ENCODE measurements at places on chromosomes 5 and 9.

DNA sequence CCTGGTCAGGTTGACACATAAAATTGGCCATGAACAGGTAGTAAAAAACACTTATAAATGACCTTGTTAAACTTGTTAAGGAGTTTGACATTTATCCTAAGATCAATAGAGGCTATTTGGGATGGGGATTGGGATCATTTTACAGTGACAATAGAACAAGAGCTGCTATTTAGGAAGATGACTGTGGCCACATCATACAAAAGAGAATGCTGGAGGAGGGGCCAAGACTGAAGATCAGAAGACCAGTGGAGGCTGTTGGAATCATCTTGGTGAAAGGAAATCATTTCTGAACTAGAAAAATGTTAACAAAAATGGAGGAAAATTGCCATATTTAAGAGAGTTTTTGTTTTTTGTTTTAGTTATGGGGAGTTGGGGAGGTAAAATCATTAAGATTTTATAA lies 304.8 kb upstream of the TLE4 start:
- no peak for DNase-seq

DNA sequence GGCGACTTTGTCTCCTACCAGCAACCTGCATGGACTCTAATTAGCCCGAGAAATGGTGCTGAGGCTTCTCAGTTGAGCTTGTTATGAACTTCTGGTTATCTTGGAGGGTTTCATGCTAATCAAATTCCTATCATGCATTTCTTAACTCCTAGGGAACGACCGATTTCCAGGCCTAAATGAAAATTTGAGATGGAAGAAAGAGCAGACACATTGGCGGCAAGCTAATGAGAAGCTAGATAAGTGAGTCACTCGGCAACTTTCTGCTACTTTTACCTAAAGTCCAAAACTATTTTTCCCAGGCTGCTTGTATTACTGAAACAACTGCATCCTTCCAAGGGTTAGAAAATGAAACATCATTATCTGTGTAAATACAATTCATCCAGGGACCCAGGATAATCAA lies 207.2 kb downstream of the DOCK8 start:
- no peak for DNase-seq

DNA sequence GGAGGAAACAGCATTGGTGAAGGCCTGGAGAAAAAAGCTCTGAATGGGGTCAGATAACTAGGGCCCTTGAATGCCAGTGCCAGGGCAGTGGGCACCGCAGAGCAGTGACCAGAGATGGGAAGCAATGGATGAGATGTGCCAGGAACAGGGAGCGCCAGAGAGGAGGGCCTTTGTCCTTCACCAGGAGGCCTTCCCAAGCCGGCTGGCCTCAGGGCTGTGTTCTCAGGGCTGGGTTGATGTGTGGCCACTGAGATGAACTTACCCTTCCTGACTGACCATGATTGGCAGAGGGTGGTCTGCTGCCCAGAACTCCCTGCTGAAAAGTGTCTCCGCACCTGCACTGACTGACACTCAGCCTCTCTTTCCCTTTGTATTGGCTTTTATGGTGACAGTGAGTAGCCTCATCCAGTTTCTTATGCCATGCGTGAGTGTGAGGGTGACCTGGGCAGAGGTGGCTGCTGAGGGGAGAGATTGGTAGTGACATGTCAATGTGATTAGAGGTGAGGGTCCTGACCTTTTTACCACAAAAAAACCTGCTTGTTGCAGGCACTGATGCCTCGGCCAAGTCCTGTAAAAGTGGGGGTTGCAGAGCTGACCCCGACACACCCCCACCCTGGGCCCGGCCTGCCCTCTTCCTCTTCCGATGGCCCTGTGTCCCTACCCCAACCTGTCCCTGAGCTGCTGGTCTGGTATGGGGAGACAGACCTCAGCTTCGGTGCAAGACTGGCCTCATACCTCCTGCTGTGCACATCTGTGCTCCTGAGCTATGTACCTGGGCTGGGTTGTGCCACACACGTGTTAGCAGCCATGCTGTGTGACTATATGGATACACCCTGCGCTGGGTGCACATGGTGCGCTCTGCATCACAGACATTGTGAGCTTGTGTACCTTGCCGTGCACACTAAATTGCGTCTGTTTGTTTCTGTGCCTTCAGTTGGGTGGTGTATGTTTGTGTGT lies 57.1 kb upstream of the PSD2 start:
- DNase-seq, result no peak

GRCh38 chr9:80994892-80995291 lies 694.5 kb downstream of the TLE1 start:
- DNase-seq, result no peak

DNA sequence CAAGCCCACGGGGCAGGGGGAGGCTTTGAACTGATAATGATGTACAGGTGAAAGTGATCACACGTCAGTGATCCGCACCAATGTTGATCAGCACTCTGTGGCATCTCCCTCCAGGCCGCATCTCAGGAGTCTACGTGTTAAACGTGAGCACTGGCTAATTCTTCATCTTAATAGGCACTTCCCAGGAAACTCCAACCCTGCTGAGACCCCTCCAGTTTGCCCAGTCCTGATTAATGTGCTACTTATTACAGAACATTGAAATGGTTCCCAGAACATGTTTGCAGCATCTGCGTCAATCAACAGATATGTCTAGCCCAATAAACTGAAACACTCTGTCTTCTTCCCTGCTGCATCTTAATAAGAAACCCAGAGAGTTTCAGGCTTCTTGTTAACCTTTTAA lies 298.4 kb downstream of the DEPDC1B start:
- DNase-seq, result no peak

DNA sequence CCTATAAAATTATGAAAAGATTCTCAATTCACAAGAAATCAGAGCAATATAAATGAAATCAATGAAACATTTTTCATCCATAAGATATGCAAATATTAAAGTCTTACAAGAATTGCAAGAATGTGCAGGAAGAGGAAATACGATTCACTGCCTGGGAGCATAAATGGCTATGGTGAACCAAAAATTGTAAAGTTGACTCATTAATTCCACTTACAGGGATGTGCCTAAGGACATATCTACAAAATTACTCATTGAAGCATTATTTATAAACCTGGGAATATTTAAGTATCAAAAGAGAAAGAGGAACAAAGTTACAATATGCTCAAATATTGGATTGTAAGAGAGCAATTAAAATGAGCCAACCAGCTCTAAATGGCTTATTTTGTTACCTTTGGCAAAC lies 6.9 kb upstream of the NIPSNAP3A start:
- DNase-seq, result no peak

- DNase-seq, result no peak
Measured at GRCh38 chr5:140828362-140828737, 590 bp downstream of the PCDHA6 start.

GRCh38 chr9:127705577-127706379 lies 1.0 kb upstream of the CFAP157 start:
- no peak for DNase-seq

- peak; percentile 54 for DNase-seq
Measured at GRCh38 chr5:180670586-180671359, 21.4 kb upstream of the FLT4 start.

DNA sequence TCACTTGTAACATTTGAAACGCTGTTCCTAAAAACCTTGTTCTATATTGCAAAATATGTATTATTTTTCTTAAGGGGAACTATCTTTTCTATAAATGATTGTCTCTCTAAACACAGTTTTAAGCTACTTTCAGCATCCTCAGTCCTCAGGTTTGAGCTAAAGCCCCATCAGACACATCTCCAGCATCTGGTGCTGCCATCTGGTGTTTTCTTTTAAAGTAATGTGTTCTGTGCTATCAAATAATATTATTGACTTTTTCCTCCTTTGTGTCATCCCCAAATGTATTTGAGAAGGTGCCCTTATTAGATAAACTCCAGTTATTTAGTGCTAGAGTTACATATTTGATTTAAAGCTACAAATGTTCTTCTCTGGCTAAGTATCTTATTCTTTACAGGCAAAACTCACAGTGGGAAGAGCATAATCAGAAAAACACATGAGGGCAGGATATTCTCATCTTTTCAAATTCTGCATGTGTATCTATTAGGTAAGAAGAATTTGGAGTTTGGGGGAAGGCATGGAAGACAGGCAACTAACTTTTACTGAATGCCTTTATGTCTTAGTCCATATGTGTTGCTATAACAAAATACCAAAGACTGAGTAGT lies 27.5 kb downstream of the ZNF474 start:
- no peak for DNase-seq

DNA sequence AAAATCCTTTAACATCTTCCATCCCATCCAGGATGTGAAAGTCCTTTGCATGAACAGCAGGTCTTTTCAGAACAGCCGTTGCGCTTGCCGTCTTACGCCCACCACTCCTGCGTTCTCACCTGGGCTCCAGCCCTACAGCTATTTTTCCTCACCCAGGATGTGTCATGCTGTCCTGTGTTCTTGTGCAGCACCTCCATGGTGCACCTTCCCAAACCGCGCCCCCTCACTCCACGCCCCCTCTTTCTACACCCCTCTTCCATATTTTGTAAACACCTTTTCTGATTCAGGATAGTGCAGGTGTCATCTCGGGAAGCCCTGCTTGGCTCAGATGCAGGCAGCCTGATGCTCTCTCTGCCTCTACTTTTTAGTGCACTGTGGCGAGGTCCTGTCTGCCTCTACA lies 18.4 kb downstream of the CAMK4 start:
- DNase-seq, result no peak

DNA sequence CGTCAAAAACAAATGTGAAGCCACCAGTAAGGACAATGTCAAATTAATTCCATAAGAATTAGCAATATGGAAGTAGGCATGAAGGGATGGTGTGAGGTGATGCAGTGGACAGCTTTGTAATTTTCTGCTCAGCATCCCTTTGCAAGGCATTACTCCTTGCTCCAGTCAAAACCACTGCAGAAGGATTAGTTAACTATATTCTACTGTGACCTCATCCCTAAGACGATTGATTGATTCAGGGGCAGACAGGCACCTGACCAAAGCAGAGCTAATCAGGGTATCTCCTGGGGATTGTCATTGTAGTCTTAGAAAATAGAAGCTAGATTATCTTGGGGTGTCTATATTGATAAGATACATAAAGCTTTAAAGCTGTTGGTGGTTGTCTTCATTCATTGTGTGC lies 98.7 kb downstream of the NMUR2 start:
- DNase-seq, result no peak

- DNase-seq, result no peak
Measured at GRCh38 chr9:6414247-6414641, 1.2 kb downstream of the UHRF2 start.

DNA sequence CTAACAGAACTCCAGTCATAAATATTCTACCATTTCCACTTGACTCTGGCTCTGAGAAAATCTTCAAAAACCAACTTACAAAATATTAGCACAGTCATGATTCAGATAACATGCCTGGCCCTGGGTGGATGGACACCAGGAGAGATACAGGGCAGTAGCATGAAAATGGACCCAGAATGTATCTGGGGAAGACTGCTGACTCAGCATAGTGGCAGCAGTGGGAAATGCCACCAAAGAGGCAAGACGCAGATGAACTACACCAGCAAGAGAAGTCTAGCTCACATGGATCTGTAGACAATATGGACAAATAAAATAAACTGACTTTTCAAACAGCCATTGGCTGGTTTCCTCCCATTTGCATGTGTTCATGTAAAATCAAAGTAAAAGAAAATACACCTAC lies 359.8 kb downstream of the SEMA5A start:
- no peak for DNase-seq

DNA sequence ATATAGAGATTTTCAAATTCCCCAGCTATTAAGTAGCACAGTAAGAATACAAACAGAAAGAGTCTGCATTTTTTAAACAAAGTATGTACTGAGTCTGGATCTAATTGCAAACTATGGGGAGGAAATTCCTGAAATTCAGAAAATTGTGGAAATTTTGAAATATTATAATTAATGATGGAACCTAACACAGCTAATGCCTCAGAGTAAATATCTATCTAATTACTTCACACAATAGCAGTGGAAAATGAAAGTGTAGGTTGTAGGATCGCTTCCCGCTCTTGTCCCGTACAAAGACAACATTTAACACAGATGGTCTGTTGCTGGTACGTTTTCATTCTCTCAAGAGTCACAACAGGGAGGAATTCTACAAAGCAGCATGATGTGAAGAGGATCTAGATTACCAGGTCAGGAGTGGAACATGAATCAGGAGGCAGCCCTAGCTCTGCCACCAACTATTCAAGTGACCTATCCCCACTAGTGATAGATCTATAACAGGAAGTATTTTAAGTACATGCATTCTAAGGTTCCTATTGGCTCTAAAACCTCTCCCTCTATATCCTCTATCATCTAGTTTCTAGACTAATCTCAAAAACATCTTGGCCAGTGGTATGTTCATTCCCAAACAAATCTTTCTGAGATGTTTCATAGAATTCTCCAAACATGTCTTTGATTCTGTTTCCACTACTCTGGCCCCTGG lies 58.9 kb upstream of the GRAMD2B start:
- no peak for DNase-seq

DNA sequence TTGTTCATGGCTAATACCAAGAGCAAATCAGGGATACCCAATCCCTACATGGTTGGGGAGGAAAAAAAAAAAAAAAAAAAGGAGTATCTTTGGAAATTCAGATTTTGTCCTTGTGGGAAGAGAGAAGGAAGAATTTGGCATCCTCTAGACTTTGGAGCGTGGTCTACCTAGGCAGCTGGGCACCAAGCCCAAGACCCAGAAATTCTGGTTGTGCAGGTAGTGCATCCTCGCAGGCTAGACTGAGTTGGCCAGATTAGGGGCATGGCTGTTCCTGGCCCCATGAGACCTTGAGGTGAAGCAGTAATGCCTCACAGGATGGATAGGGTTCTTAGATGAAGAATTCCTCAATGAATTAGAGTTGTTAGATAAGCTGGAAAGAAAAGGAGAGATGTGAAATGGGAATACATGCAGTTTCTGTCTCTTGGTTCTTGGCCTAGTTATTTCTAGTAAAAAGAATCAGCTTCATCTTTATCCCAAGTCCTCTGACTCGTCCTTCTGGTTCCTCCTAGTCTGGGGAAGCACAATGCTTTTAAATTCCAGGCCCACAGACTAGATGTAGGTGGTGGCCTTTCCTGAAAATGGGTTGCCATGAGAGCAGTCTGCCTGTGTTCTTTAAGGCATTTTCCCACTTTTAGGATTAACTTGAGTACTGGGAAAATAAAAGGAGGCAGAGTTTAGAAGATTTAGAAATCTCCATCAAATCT lies 140.5 kb upstream of the RUSC2 start:
- no peak for DNase-seq

- DNase-seq, result no peak
Measured at GRCh38 chr5:172597755-172598155, 43.3 kb upstream of the NEURL1B start.

DNA sequence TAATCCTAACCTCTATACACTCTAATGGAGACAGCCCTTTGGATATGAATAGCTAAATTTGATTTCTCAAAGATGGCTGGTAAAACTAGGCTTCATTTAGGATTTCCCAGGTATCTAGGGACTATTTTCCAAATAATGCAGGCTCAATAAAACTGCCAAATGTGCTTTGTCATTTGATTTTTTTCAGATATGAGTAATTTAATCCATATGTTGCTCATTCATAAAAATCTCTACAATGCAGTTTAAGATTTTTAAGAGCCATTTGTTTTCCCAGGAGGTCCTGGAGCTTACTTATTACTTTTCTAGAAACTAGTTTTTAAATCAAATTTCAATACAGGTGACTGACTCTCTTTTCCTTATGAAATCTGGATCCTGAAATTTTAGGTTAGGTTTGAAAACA lies 349.3 kb upstream of the SLC24A2 start:
- DNase-seq, result no peak

GRCh38 chr5:155282503-155283107 lies 269.1 kb downstream of the KIF4B start:
- no peak for DNase-seq
